ENCODE measurements at places on chromosomes 7 and 10. TPM values are rescaled to one million over a fixed set of nuclear protein-coding genes. Genes with fewer than 3 reads are reported as not detected.

The GALNT17 gene
- total RNA-seq: 48.4 TPM

The SPDYE9 gene
- total RNA-seq: not detected

GRCh38 chr10:80488539-80489066 is 34.5 kb downstream of the TSPAN14 start:
- H3K36me3 ChIP-seq: peaks cover 49% of the 10 kb centered on the region
- H3K27ac ChIP-seq: no peak overlapping the region
- peaks cover 6% of the 10 kb centered on the region for H3K4me1 ChIP-seq
- no peak overlapping the region for H3K4me3 ChIP-seq
- no peak for DNase-seq
- no peaks in the 10 kb centered on the region for H3K27me3 ChIP-seq

GRCh38 chr7:71793251-71793650 is 618.9 kb downstream of the CALN1 start:
- H3K27me3 ChIP-seq: no peaks in the 10 kb centered on the region
- DNase-seq: no peak
- no peak overlapping the region for H3K27ac ChIP-seq
- H3K4me1 ChIP-seq: no peaks in the 10 kb centered on the region

- no peaks in the 10 kb centered on the region for H3K27me3 ChIP-seq
- DNase-seq: peak; percentile 20
- no peaks in the 10 kb centered on the region for H3K36me3 ChIP-seq
- H3K4me1 ChIP-seq: no peaks in the 10 kb centered on the region
- H3K27ac ChIP-seq: no peak overlapping the region
Observed at GRCh38 chr7:47803846-47804245, 144.4 kb downstream of the PKD1L1 start.

DNA sequence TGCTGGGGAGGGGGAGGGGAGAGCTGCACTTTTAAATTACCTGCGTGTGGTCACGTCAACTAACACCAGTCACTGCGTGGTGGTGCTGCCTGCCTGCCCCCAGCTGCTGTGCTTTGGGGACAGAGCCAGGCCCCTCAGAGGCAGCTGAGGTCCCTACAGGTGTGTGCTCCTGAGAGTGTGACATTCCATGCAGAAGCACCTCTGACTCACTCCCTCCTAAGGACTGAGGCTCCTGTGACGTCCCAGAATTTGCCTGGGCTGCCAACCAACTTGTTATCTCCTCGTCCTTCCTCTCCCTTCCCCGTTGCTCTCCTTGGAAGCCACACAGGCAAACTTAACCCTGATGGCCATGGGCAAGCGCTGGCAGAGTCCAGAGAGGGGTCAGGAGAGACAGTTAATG is 563.0 kb downstream of the PARD3 start:
- H3K27ac ChIP-seq: no peak overlapping the region
- peak; percentile 93 for DNase-seq
- H3K36me3 ChIP-seq: no peaks in the 10 kb centered on the region
- no peaks in the 10 kb centered on the region for H3K27me3 ChIP-seq
- no peak overlapping the region for H3K4me3 ChIP-seq

- H3K36me3 ChIP-seq: no peaks in the 10 kb centered on the region
- H3K27me3 ChIP-seq: no peaks in the 10 kb centered on the region
- no peak overlapping the region for H3K4me3 ChIP-seq
- no peaks in the 10 kb centered on the region for H3K4me1 ChIP-seq
- no peak for DNase-seq
Observed at GRCh38 chr10:52954407-52954806, 181.8 kb upstream of the MBL2 start.

- peaks cover 89% of the 10 kb centered on the region for H3K36me3 ChIP-seq
- H3K27me3 ChIP-seq: no peaks in the 10 kb centered on the region
- H3K4me3 ChIP-seq: no peak overlapping the region
- no peaks in the 10 kb centered on the region for H3K4me1 ChIP-seq
- DNase-seq: no peak
- no peak overlapping the region for H3K27ac ChIP-seq
Observed at GRCh38 chr7:23404546-23405239, 65.6 kb downstream of the IGF2BP3 start.
